Stimulated activated CD4-positive, alpha-beta T cell treated with anti-CD3 and anti-CD28 coated beads, Interleukin-1b, Interleukin-23, amount 100 ng/mL, for 48 hours (primary cell): ENCODE measurements at places on chromosomes 4 and X.

DNA sequence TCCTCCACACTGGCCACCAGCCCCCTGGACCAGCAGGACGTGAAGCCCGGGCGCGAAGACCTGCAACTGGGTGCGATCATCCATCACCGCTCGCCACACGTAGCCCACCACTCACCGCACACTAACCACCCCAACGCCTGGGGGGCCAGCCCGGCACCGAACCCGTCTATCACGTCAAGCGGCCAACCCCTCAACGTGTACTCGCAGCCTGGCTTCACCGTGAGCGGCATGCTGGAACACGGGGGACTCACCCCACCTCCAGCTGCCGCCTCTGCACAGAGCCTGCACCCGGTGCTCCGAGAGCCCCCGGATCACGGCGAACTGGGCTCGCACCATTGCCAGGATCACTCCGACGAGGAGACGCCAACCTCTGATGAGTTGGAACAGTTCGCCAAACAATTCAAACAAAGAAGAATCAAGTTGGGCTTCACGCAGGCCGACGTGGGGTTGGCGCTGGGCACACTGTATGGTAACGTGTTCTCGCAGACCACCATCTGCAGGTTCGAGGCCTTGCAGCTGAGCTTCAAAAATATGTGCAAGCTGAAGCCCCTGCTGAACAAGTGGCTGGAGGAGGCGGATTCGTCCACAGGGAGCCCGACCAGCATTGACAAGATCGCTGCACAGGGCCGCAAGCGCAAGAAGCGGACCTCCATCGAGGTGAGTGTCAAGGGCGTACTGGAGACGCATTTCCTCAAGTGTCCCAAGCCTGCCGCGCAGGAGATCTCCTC, 600 bp downstream of the POU3F4 start:
- DNase-seq: no peak

DNA sequence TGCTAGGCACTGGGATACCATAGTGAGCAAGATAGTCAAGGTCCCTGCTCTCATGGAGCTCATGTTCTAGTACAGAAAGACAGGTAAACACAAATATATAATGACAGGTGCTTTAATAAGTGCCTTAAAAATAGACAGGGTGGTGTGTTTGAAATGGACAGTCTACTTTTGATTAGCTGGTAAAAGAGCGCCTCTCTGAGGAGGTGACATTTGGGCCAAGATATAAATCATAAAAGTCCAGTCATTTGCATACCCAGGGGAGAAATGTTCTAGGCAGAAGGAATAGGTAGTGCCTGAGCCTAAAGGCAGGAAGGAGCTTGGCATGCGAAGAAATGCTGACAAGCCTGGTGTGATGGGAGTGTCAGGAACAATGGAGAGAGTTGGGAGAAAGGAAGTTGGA, 83.6 kb downstream of the DNAAF6 start:
- no peak for DNase-seq

DNA sequence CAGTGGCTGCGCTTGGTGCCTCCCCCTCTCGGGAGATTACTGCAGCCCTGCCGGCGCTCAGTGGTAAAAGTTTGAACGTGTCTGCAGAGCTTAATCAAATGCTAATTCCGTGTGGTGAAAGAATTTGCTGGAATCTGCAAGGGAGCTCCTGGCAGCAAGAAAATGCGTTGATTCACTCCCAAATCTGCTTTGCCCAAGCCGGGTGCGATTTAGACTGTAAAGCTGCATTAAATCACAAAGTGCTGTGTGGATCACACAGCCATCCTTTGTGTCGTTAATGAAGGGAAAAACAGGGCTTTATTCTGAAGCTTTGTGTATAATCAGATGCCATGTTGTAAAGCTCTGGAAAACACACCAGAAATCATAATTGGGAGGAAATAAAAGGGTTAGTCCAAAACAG, 444.1 kb downstream of the BCOR start:
- DNase-seq: no peak

DNA sequence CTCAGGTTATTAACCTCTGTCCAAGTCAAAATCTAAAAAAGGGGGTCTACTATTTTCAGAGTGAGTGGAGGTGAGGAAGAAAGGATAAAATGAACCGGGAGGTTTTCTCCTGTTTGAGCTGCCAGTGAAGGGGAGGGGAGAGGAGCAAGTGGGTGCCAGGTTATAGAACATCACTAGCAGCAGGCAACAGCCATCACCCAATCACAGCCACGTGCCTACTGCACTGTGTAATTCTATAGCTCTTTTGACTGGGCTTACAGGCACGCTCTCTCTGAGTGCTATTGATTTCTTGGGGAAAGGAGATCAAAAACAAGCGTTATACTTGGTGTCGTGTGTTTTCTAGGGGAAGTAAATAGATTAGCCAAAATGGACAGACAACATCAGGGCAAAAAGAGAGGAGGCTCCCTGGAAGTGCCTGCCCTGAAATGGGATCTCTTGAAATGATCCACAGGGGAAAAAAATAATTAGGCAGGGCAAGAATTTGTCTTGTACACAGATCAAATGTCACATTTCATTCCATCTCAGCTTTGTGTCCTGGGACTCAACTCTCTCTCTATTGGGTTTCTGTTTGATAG, 300.5 kb upstream of the LCORL start:
- DNase-seq: no peak

GRCh38 chr4:47819178-47819577, 18.7 kb downstream of the CORIN start:
- no peak for DNase-seq

DNA sequence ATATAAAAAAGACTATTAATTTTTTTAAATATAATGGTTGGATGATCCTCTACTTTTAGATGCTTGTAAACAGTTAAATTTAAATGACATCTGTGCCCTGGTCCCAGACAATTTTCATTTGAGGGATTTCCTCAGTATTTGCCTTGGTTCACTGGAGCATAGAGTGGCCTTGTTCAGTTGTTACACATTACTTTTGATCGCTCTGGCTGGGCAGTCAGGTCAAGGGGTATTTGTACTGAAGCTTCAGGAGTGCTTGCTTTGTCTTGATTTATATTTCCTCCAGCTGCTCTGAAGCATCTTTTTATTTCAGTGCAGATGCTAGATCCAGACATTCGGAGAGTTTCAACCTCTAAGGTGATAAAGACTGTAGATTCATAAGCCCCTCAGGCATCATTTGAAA, 50.0 kb downstream of the COMMD8 start:
- no peak for DNase-seq

GRCh38 chrX:154471839-154472684, 7.0 kb downstream of the LAGE3 start:
- DNase-seq: no peak

- DNase-seq: no peak
Observed at GRCh38 chr4:6550821-6551220, 24.2 kb upstream of the MAN2B2 start.

- no peak for DNase-seq
Observed at GRCh38 chr4:53844551-53844950, 219.9 kb downstream of the CHIC2 start.

- DNase-seq: no peak
Observed at GRCh38 chr4:113952452-113953029, 26.9 kb downstream of the ARSJ start.

GRCh38 chrX:145002771-145003170, 244.5 kb upstream of the SPANXN1 start:
- no peak for DNase-seq

DNA sequence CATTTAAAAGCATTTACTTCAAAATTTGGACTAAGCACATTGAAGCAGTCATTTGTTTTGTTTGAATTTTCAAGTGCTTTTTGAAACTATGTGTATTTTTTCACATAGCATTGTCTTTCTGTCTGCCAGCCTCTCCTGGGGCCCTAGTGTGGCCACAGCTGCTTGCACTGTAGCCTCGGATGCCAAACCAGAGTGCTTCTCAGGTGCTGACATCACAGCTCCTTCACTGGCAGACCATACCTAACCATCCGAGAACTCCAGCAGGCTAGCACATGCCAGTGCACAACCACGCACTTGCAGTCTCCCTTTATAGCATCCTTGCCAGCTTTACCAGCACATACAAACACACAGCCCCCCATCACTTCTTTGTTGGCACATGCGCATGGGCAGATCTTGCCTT, 1019.7 kb downstream of the STPG2 start:
- no peak for DNase-seq

GRCh38 chr4:7352486-7352885, 82.2 kb downstream of the PSAPL1 start:
- no peak for DNase-seq

- no peak for DNase-seq
Observed at GRCh38 chr4:112284662-112285411, 867 bp downstream of the TIFA start.

DNA sequence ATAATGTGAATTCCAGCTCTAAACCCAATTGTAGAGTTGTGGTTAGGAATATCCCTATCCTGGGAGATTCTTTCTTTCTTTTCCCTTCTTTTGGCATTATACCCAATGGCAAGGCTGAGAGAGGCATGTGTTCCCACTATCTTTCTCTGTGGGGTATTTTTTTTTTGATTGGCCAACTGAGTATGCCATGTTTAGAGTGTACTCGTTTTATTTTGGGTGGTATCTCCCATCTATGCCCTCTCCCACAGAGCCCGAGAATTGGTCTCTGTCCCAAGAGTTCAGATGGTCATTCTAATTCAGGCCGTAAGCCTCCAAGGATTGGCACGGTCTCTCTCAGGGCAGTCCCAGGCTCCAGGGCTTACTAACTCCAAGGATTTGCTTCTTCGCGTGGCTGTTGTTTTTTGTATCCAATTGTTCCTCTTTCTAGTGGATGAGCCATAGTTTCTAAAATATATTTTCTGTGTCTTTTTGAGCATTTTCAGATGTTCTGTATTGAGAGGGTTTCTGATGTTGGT, 198.8 kb downstream of the SLC4A4 start:
- no peak for DNase-seq

- DNase-seq: no peak
Observed at GRCh38 chr4:94957030-94957429, 199.3 kb downstream of the BMPR1B start.

DNA sequence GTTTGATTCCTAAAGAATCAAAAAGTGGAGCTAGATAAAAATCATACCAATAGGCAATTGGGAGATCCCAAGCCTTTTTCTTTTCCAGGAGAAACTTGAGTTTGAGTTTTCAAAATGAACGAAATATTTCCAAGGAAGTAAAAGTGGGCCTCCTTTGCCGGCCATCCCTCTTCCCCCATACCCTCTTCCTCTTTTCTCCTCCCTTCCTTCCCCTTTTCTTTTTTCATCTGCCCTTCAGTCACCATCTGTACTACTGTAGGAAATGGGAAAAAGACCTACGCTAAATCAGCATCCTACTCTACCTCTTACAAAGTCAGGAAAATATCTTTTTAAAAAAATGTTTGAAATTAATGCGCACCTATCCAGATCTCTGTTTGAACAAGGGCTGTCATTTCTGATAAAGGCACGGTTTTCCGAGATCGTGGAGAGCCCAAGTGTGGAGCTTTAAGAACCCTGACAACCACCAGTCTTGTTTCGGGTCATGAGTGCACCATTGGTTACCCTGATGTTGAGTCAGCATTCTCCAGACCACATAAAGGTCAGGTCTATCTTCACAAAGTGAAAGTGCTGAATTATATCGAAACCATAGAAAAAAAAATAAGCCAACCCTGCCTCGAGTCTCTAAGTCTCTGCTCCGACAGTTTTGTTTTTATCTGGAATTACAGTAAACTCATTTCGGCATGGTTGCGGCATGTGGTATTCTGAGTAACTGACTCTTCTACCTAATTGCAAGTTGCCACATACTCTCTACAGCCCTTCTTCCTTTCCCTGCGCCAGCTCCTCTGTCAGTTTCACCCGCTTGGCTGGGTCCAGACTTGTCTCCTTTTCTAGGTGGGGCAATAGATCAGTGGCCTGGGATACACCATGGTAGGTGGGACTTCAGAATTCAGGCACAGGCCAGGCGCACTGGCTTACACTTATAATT, 140.2 kb upstream of the KLF3 start:
- DNase-seq: peak; percentile 67

- DNase-seq: no peak
Observed at GRCh38 chrX:103467156-103467555, 52.1 kb downstream of the RAB40A start.

DNA sequence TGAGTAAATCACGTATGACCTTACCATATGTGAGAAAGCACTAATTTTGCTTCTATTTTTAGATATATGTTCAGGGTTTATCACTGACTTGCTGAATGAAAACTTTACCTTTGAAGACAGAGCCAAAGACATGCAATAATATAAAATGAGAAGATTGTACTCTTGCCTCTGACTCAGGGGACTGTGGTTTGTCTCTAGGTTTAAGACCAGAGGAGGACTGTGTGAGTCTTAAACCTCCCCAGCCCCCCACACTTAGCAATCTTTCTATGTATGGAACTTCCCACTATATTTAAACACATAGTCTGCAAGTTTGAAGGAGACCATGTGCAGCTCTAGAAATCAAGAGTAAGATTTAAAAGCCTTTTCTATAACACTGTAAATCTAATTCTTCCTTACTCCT, 368.7 kb upstream of the FAM241A start:
- no peak for DNase-seq

DNA sequence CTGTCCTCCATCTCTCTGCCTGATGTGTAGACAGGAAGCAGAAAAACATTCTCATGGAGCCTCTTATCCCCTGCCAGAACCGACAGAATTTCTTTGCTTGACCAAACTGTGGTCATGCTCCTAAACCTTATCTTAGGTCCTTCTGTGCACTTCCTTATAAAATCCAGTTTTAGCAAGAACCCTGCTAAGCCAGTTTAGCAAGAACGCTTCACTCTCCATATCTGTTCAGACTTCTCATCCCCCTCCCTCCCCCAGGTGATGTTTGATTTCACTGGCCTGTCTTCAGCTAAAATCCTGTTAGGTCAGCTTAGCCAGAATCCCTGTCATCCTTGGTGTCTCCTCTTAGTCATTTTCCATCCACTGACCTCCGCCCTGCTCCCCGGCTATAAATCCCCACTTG, 1130.9 kb upstream of the PRKX start:
- DNase-seq: no peak

GRCh38 chrX:155632431-155633100, 19.8 kb upstream of the TMLHE start:
- DNase-seq: no peak

GRCh38 chrX:97026406-97026805, 142.7 kb downstream of the RPA4 start:
- DNase-seq: no peak

- no peak for DNase-seq
Observed at GRCh38 chr4:104589264-104589868, 94.7 kb upstream of the CXXC4 start.

- no peak for DNase-seq
Observed at GRCh38 chrX:53437206-53437605, 3.0 kb upstream of the HSD17B10 start.

DNA sequence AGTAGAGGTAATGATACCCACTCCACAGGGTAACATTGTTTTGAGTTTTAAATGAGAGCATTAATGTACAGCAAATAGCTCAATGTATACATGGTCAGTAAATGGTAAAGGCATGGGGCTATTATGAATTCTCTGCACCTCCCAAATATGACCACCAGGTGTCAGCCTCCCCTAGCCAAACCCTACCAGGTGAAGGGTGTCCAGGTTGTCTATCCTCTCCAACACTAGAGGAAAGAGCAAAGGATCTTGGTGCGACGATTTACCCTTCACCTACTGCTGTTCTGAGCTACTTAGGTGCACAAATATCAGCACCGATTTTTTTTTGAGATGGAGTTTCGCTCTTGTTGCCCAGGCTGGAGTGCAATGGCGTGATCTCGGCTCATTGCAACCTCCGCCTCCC, 26.5 kb upstream of the XIAP start:
- peak; percentile 56 for DNase-seq
